ENCODE measurements at places on chromosomes 5 and 9. TPM values are rescaled to one million over a fixed set of nuclear protein-coding genes. Genes with fewer than 3 reads are reported as not detected.

ARL14EPL gene
- 0.29 TPM for total RNA-seq

LCN2 gene
- total RNA-seq = not detected

RASGEF1C gene
- total RNA-seq = not detected

NR3C1 gene
- 17.9 TPM for total RNA-seq

WNT8A gene
- total RNA-seq = not detected

SPRY4 gene
- total RNA-seq = 31.7 TPM

LEAP2 gene
- not detected for total RNA-seq

IGFBPL1 gene
- total RNA-seq = not detected

ZBTB26 gene
- 2.1 TPM for total RNA-seq
